ENCODE measurements at places on chromosomes 13 and 19.

- no peak for DNase-seq
These were observed 74.2 kb downstream of the SLC7A1 start for GRCh38 chr13:29521336-29521735.

DNA sequence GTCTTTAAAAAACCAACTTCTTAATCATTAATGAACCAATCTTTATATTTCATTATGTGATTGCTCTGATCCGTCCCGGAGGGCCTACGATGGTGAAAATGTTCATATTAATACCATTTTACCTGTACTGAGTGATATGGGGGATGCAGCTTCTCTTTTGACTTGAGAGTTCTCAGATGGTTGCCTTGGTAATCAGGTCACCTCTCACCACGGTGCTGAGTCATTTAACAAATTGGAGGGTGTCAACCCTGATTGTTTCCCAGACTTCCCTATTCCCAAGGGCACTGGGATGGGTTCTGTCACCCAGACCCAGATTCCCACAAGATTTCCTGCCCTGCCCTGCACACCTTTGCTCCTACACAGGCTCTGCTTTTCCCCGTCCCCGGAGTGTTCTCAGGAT is 128.5 kb upstream of the TMTC4 start:
- no peak for DNase-seq

- no peak for DNase-seq
These were observed 3.1 kb downstream of the F10 start for GRCh38 chr13:113125506-113126264.

GRCh38 chr19:54444737-54445136 is 4.3 kb upstream of the LENG8 start:
- no peak for DNase-seq

GRCh38 chr13:36840718-36841250 is 21.8 kb downstream of the RFXAP start:
- no peak for DNase-seq

GRCh38 chr13:63436325-63436668 is 2020.6 kb upstream of the PCDH20 start:
- no peak for DNase-seq

GRCh38 chr19:7500811-7501450 is 12.1 kb upstream of the PEX11G start:
- DNase-seq: no peak

- no peak for DNase-seq
These were observed 43.0 kb upstream of the UBL3 start for GRCh38 chr13:29893438-29893837.

Data from CD4-positive, alpha-beta T cell treated with Interleukin-4 for 1 hour (primary cell).